Panc1 (cell line): ENCODE measurements at places on chromosomes 4 and X. TPM values are rescaled to one million over a fixed set of nuclear protein-coding genes. Genes with fewer than 3 reads are reported as not detected.

- DNase-seq, result no peak
Measured at GRCh38 chrX:17547658-17548057, 172.7 kb downstream of the NHS start.

DNA sequence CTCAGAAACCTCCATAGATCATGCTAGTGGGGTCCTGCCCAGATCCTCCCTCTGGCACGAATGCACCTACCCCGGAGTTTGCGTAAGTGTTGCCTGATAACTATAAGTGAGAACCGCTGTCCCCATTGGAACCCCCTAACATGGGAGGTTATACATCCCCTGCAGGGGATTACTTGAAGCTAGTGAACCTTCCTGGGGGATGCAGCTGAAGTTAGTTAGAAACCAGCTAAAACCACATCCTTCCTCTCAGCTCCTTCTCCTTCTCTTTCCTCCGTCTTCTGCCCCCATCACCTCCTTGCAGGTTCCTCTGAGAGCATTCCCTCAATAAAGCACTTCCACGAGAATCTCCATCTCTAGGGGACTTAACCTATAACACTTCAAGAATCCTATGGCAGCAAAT, 95.0 kb downstream of the ZNF827 start:
- no peak for DNase-seq

DNA sequence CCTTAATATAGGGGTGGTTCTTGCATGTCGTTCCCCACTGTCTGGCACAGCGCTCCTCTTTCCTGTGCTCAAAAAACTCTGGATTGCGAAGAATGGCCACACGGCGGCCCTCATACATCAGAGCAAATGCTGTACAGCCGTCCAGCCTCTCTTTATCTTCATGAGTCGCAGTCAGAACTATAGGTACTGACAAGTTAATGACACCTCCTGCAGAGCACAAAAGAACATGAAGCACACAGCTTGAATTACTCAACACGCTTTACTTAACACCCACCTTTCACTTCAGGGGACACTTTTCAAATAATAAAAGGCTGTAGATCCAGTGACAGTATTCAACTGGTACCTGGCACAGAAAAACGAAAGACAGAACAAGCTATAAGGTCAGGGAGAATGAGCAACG, 65.3 kb downstream of the PAPSS1 start:
- no peak for DNase-seq

- no peak for DNase-seq
Measured at GRCh38 chrX:153775293-153776119, 5.3 kb upstream of the SRPK3 start.

GRCh38 chrX:122303761-122304160, 880.3 kb upstream of the GRIA3 start:
- DNase-seq, result no peak

Gene CTBP1
- total RNA-seq, result 157 TPM

- no peak for DNase-seq
Measured at GRCh38 chrX:10327651-10328050, 170.9 kb downstream of the CLCN4 start.

DNA sequence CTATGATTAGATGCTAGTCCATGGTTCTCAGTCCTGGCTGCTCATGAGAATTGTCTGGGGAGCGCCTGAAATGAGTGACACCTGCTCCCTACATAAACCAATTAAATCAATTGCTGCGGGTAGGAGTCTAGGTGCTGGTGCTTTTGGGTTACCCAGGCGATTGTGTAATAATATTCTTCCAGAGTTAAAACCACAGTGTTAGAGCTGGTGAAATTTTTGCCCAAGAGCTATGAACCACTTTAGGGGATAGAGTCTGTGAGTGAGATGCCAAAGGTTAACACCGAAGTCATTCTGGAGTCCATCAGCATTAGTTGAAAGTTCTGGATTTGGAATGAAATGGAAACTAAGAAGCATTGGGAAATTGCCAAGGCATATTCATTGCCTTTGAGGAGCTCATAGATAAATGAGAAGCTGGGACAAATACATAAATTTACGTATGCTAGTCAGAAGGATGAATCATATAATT, 15.3 kb downstream of the PDK3 start:
- no peak for DNase-seq

DNA sequence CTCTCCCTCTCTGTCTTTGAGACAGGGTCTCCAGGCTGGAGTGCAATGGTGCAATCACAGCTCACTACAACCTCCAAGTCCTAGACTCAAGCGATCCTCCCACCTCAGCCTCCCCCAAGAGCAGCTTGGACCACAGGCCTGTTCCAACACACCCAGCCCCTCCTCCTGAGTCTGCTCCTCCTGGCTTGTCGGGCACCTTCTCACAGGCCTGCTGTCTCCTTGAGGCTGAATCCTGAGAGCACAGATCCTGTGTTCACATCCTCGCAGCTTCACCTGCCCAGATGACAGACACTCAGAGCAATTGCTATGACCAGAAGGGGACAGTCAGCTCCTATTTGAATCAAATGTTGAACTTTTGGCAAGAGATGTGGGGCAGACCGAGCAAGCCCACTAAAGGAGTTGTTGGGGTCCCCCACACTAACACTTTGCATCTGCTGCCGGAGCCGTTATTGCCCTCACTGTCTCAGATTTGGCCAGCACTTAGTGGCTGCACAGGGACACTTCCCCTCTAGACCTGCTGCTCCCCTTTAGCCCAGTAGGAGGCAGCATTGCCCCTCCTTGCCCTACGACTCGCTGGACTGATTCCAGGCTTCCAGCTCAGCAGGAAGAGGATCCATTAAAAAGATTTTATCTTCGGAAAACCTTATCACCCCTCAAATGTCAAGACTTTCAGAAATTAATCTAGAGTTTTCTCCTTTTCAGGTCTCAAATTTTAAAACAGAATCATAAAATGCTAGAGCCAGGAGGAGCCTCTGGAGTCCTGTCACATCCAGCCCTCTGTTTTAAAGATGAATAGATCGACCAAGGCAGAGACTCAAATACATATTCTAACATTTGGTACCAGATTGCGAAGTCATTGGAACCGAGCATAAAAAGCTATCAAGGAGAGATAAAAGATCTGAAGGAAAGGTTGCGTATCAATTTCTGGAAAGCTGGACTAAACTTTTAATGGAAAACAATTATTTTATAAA, 113.7 kb downstream of the USP46 start:
- DNase-seq, result peak; percentile 61

Gene SMARCA1
- total RNA-seq, result 130 TPM

- no peak for DNase-seq
Measured at GRCh38 chr4:111512081-111512783, 633.0 kb upstream of the FAM241A start.

GRCh38 chr4:62222121-62222520, 1022.0 kb downstream of the ADGRL3 start:
- no peak for DNase-seq

Gene CT47B1
- total RNA-seq, result not detected

GRCh38 chrX:34875204-34875603, 67.4 kb upstream of the FAM47B start:
- peak; percentile 12 for DNase-seq

Gene IL3RA
- 0.28 TPM for total RNA-seq

Gene GAGE13
- total RNA-seq, result not detected
